Esophagus squamous epithelium (tissue), 5 donors: ENCODE measurements at places on chromosomes 13 and 19.

GRCh38 chr13:107867701-107868661, 347.4 kb downstream of the LIG4 start:
- no peak overlapping the region for H3K27ac ChIP-seq

DNA sequence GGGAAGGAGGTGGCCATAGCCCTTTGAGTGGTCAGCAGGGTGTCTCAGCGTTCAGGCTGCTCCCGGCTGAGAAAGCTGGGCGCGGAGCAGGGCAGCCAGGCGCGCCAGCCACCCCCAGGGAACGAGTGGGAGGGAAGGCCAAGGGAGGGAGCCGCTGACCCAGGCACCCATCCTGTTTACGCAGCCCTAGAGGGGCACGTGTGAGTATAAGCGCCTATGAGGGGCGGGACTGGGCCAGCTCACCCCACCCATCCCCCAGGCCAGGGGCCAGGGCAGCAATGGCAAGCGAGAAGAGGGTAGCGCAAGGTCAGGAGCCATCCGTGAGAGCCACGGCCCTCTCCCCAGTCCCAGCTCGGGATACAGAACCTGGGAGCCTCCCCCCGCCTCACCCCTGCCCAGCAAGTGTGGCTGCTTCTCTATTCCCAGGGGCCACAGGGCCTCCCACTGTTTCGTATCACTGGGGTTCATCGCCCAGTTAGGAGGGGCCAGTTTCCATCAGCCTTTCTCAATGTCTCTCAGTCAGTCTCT, 897 bp upstream of the DMKN start:
- no peaks in the 10 kb centered on the region for H3K27me3 ChIP-seq
- peak overlapping the region; percentile 59 for H3K27ac ChIP-seq
- H3K4me3 ChIP-seq: no peak overlapping the region
- no peaks in the 10 kb centered on the region for H3K36me3 ChIP-seq
- peaks cover 5% of the 10 kb centered on the region for H3K4me1 ChIP-seq

DNA sequence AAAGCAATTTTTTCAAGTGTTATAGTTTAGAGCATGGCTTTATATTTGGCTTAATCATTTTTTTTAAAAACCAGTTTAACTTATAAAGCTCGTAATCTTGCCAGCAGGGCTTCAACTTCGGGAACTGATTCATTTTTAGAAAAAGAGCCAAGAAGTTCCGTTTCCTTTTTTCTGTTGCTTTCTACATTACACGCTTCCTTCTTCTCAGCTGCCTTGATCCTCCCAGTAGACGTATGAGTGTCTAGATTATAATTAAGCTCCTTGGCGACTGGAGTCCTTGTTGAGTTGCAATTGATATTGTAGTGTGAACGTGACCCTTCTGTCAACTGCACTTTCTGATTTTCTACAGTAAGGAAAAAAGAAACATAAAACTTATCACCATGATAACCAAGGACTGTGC, 497.2 kb downstream of the DIAPH3 start:
- H3K4me1 ChIP-seq: peaks cover 23% of the 10 kb centered on the region
- H3K36me3 ChIP-seq: no peaks in the 10 kb centered on the region
- DNase-seq: no peak
- H3K27me3 ChIP-seq: no peaks in the 10 kb centered on the region
- no peak overlapping the region for H3K27ac ChIP-seq

- no peaks in the 10 kb centered on the region for H3K36me3 ChIP-seq
- H3K27me3 ChIP-seq: peaks cover 8% of the 10 kb centered on the region
- DNase-seq: no peak
- peaks cover 41% of the 10 kb centered on the region for H3K4me1 ChIP-seq
Observed at GRCh38 chr13:24684600-24684998, 4.4 kb downstream of the ATP12A start.

DNA sequence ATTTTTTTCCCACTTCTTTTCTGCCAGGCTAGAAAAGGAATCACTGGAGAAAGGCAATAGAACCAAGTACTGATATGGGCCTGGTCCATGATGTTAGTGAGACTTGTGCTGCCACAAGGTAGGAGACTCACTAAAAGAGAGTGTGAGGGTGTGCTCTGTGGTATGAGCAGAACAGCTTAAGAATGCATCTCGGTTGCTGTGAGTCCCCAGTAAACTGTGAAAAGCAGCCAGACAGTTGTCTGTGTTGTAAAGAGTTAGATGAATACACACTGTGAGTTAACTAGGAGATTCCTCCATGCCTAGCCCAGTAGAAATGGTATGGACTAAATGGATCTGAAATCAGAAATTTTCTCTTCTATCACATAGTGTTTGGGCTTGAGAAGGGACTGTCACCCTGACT, 1177.3 kb upstream of the MIR17HG start:
- no peaks in the 10 kb centered on the region for H3K27me3 ChIP-seq
- no peak overlapping the region for H3K27ac ChIP-seq
- no peak for DNase-seq
- no peaks in the 10 kb centered on the region for H3K4me1 ChIP-seq
- H3K4me3 ChIP-seq: no peak overlapping the region
- no peaks in the 10 kb centered on the region for H3K36me3 ChIP-seq

GRCh38 chr19:31560086-31561060, 211.1 kb upstream of the TSHZ3 start:
- no peak overlapping the region for H3K4me3 ChIP-seq
- no peaks in the 10 kb centered on the region for H3K27me3 ChIP-seq
- DNase-seq: no peak
- no peaks in the 10 kb centered on the region for H3K4me1 ChIP-seq
- H3K36me3 ChIP-seq: no peaks in the 10 kb centered on the region

GRCh38 chr13:30143666-30144400, 163.5 kb downstream of the KATNAL1 start:
- peaks cover 28% of the 10 kb centered on the region for H3K4me1 ChIP-seq
- no peak overlapping the region for H3K4me3 ChIP-seq
- no peaks in the 10 kb centered on the region for H3K27me3 ChIP-seq
- DNase-seq: no peak
- H3K27ac ChIP-seq: peak overlapping the region; percentile 84

DNA sequence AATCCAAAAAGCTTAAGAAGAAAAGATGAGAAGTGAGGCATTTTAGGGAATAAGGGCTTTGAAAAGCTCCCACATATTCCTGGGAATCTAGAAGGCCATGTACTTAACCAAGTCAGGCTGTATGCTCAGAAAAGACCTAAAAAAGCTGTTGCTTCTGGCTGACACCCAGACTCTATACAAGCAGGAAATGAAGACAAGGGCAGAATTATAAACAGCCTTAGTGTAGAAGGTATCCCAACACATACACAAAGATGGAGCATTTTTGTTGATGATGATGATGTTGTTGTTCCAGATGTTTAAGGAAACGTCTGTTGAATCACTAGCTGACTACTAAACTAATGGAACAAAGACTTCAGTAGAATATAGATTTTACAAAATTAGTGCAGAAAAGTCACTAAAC, 26.1 kb upstream of the N4BP2L1 start:
- DNase-seq: no peak
- no peak overlapping the region for H3K4me3 ChIP-seq
- H3K4me1 ChIP-seq: no peaks in the 10 kb centered on the region
- H3K27ac ChIP-seq: no peak overlapping the region
- H3K36me3 ChIP-seq: no peaks in the 10 kb centered on the region
- no peaks in the 10 kb centered on the region for H3K27me3 ChIP-seq

DNA sequence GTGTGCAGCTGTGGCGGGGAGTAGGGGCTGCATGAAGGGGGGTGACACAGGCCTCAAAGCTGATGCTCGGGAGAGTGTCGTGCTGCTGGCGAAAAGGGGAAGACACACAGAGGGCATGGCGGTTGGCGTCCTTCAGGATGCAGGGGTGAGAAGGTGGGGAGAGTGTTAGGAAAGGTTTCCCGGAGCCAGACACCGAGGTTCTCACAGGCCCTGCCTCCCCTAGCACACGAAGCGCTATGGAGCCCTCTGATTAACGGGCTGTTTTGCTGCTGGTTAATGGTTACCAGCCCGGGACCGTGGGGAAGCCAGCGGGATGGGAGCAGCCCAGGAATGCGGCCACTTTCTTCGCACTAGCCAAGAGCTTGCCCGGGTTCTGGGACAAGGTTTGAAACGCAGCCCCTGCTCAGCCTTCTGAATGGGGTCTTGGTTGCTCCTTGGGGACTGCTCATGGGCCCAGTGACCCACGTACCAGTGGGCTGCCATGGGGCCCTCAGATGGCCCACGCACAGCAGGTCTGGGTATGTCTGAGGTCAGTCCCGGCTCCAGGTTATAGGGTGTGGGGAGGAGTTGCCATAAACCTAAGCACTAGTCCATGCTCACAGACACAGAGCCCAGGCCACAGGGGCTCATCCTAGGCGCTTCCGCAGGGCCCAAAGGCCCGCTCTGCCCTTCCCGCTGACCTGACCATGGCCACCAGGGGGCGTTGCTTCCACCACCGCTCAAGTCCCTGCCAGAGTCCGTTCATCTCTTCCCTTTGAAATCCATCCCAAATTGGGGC, 31.3 kb upstream of the ISYNA1 start:
- H3K27ac ChIP-seq: no peak overlapping the region
- peaks cover 74% of the 10 kb centered on the region for H3K4me1 ChIP-seq
- DNase-seq: no peak
- no peaks in the 10 kb centered on the region for H3K27me3 ChIP-seq

GRCh38 chr13:76638181-76638580, 248.0 kb downstream of the KCTD12 start:
- H3K4me1 ChIP-seq: no peaks in the 10 kb centered on the region
- H3K27me3 ChIP-seq: no peaks in the 10 kb centered on the region
- H3K27ac ChIP-seq: no peak overlapping the region
- no peak for DNase-seq
- H3K4me3 ChIP-seq: no peak overlapping the region
- H3K36me3 ChIP-seq: no peaks in the 10 kb centered on the region

- no peak overlapping the region for H3K4me3 ChIP-seq
- DNase-seq: no peak
- H3K4me1 ChIP-seq: no peaks in the 10 kb centered on the region
- H3K27me3 ChIP-seq: no peaks in the 10 kb centered on the region
- H3K36me3 ChIP-seq: no peaks in the 10 kb centered on the region
Observed at GRCh38 chr13:80145171-80145690, 195.7 kb downstream of the SPRY2 start.

DNA sequence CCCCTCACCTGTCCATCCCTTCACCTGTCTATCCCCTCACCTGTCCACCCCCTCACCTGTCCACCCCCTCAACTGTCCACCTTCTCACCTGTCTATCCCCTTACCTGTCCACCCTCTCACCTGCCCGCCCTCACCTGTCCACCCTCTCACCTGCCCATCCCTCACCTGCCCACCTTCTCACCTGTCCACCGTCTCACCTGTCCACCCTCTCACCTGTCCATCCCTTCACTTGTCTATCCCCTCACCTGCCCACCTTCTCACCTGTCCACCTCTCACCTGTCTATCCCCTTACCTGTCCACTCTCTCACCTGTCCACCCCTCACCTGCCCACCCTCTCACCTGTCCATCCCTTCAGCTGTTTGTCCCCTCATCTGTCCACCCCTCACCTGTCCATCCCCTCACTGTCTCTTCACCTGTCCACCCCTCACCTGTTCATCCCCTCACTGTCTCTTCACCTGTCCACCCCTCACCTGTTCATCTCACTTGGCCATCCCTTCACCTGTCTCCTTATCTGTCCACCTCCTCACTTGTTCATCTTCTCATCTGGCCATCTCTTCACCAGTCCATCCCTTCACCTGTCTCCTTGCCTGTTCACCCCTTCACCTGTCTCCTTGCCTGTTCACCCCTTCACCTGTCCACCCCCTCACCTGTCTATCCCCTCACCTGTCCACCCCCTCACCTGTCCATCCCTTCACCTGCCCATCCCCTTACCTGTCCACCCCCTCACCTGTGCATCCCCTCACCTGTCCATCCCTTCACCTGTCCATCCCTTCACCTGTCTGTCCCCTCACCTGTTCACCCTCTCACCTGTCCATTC, 12.7 kb upstream of the KANK2 start:
- H3K27ac ChIP-seq: no peak overlapping the region
- no peak overlapping the region for H3K4me3 ChIP-seq
- no peaks in the 10 kb centered on the region for H3K4me1 ChIP-seq

DNA sequence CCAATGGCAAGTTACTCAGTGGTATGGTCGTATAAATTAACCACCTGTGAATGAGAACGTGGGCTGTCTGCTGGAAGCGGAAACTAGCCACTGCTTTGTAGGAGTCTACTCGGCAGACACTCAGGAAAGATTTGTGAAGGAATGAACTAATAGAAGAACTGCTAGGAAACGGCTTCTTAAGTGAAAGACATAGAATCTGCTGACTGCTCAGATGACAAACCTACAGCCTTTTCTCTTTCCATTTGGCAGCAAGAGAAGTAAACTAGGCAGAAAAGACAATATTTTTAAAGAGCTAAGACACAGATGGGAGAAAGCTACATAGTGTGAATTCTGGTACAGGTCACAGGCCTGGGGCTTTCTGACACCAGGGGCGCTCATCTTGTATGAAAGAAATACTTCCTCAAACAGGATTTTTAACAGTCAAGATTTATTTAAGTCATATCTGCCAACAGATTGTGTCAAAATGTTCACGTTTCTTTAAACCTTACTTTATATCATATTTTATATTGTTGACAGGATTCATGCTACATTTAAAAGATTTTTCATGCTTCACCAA, 78.4 kb downstream of the MIPEP start:
- peaks cover 9% of the 10 kb centered on the region for H3K4me1 ChIP-seq
- no peak for DNase-seq
- H3K36me3 ChIP-seq: no peaks in the 10 kb centered on the region

GRCh38 chr13:27708325-27708724, 84.0 kb upstream of the GSX1 start:
- H3K4me3 ChIP-seq: no peak overlapping the region
- H3K27me3 ChIP-seq: no peaks in the 10 kb centered on the region
- no peak for DNase-seq

DNA sequence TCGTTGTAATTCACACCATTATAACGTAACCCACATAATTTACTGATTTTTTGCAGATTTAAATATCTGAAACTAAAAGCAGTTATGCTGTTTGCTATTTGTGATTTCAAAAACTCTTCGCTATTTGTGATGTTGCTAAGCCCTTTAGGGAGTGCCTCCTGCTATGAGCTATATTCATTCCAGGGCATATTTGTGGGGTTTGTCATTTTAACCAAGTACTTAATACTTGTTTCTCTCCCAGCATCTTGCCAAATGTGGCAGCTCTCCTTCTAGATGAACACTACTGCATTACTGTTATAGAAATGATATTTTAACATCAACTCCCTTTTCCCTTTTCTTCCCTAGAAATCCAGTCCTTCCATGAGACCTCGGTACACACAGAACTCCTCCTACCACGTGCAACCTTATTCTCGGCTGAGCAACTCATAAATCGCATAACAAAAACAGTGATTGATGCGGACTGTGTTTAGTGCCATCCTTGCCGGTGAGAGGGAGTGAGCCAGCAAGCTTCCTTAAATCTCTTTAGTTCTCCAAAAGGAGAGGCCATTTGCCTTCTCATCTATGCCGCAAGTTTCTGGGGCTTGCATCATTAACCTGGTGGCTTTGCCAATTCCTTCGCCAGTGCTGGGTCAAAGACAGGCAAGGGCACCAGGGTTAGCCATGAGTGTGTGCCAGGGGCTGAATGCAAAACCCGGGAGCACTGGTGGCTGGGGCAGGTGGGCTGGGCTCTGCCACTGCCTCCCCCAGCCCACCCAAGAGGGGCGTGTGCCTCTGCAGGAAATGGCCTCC, 33.4 kb downstream of the RFX2 start:
- no peaks in the 10 kb centered on the region for H3K27me3 ChIP-seq
- no peaks in the 10 kb centered on the region for H3K36me3 ChIP-seq
- DNase-seq: no peak
- H3K4me3 ChIP-seq: no peak overlapping the region
- H3K4me1 ChIP-seq: no peaks in the 10 kb centered on the region
